Coronary artery (tissue), 2 donors: ENCODE measurements at places on chromosomes 7 and 10.

DNA sequence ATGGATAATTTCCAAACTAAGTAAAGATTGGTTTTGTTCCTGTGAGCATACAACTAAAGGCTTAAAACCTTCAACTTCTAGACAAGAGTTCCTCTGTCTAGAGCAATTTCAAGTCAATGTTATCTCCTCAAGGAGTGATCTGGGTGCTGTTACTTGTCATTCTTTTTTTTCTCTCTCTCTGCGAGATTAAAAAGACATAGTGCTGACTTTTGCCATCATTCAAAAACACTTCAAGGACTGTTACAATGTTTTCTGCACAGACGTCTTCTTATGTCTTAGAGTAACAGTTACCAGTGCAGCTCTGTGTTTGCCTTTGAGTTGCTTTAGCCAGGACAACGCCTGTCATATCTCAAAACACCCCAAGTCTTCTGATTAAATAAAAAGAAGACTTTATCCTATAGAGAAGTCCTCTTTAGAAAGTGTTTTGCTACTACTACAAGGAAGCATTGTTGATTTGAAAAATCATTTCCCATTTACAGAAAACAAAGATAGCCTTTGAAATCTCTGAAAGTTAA is 263.5 kb upstream of the FERD3L start:
- DNase-seq, result no peak

- DNase-seq, result no peak
Observed at GRCh38 chr10:93678386-93678785, 24.0 kb downstream of the FRA10AC1 start.

DNA sequence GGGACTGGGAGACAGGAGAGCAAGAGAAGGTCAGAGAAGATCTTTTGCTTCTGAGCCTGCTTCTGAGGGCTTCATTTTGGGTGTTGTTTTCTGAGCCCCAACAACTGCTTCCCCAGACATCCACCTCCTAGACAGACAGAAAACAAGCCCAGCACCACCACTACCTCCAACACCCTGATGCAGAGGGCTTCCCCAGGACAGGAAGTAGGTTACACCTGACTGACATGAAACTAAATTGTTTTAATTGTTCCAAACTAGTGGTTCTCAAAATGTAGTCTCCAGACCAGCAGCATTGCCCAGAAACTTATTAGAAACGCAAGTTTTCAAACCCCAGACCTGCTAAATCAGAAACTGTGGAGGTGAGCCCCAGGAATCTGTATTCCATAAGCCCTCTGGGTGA is 163.6 kb upstream of the KMT2E start:
- DNase-seq, result no peak

DNA sequence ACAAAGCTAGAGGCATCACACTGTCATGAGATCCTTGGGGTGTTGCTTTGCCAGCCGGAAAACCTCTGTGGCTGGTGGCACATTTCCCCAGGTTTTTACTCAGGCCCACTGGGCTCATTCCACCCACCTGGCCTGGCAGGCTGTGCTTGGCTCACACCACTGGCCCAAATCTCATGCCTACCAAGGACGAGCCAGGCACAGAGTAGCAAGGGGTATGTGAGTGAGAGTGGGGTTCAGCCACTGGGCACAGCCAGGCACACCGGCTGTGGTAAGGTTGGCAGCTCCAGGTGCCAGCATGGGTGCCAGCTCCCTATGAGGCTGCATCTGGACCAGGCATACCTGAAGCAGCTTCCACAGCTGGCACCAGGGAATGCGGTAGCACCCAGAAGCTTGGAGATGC is 21.4 kb downstream of the STEAP1 start:
- DNase-seq, result no peak

- no peak for DNase-seq
Observed at GRCh38 chr10:109474812-109475211, 448.5 kb downstream of the XPNPEP1 start.

DNA sequence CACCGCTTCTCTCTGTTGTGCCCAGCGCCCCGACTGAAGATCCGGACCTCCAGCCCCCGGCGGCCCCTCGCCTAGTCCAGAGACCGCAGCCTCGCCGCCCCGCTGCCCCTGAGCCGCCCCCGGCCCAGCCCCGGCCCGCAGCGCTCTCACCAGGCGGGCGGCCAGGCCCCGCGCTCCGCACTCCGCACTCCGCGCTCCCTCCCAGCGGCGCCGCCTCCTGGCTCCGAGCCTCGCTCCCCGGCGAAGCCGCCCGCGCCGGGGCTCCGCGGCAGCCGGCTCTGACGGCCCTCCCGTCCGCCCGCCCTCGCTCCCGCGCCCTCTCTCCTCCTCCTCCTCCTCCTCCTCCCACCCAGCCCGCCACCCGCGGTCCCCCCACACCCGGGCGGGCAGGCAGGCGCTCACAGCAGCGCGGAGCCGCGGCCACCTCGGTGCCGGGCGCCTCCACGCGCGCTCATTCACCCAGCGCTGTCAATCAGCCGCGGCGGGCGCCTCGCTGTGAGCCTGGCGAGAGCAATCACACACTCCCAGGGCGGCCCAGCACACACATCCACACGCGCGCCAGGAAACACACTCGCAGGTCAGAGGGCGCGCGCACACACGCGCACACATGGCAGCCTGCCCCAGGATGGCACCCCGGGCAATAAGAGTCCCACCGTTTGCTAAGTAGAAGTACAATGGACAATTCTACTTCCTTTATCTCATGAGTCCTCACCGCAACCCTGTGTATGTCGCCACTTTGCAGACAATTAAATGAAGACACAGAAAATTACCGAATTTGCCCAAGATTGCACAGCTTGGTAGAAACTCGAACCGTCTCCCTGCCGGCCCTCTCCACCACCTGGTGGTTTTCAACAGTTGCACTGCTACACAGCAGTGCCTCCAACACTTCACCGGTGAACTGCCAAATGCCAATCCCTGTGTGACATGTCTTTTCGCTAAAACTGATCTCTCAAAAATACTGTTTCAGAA is at the start of gene PRRT4:
PRRT4 (minus strand) TSS at position 280 of the 969 bp plus-strand sequence.
- no peak for DNase-seq

- no peak for DNase-seq
Observed at GRCh38 chr7:4771737-4772136, 3.7 kb upstream of the AP5Z1 start.

GRCh38 chr10:17220652-17221100 is 7.4 kb upstream of the VIM start:
- no peak for DNase-seq

DNA sequence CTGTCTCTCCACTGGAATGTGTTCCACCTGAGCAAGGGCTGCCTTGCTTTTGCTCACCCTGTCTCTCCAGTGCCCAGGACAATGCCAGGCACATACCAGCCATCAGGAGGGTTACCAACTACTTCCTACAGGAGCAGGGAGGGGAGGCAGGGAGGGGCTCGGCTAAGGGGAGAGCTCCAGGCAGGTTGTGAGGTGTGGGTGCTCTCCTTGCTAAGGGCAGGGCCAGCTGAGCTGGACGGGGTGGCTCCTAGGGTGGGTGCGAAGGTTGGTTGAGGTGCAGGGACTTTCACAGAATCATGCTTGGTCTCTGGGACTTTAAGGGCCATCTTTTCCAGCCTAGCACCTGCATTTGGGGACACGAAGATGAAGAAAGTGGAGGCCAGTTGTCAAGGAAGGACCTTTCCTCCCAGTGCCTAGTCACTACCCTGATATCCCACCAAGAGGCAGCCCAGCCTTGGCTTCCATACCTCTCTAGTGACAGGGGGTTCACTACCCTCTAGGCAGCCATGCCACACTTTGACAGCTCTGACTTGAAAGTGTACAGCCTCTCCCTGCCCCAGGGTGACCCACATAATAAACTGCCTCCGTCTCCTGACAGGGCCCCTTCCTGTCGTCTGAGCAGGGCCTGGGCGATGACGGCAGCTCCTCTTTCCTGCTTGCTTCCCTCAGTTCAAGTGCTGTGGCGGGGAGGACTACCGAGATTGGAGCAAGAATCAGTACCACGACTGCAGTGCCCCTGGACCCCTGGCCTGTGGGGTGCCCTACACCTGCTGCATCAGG is 46.5 kb downstream of the TSPAN15 start:
- no peak for DNase-seq

DNA sequence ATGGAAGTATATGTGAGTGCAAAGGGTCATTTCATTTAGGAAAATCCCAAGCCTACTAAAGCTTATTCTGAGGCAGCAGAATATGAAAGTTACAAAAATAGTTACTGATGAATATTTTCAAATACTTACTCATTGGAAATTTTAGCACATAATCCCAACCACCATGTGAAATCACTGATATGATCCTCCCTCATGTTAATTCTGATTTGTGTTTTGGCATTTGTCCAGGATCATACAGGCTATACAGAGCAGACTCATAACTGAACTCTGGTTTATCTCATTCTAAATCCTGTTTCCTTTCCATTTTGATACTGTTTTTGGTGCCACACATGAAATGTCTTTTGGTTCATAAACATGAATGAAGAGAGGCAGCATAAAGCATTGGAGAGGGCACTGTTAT is 3.4 kb upstream of the FAM24B start:
- no peak for DNase-seq

GRCh38 chr10:69820817-69821216 is 19.1 kb downstream of the COL13A1 start:
- no peak for DNase-seq

DNA sequence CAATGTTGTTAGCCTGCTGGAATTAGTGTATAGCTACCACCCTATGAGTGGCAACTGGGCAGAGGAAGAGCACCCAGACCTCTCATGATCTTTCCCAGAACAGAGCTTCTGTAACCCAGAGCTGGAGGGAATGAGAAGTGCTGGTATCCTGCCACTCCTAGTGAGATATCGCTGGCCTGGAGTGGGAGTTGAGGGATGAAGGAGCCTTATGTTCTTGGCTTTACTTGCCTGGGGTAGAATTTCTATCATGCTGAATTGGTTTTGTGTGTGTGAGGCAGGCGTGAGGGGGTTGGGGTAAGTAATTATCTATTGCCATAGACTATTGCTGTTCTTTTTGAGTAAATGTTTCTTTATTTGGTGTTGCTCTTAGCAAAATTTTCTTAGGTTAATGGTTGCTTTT is 146.6 kb downstream of the ATRNL1 start:
- no peak for DNase-seq

DNA sequence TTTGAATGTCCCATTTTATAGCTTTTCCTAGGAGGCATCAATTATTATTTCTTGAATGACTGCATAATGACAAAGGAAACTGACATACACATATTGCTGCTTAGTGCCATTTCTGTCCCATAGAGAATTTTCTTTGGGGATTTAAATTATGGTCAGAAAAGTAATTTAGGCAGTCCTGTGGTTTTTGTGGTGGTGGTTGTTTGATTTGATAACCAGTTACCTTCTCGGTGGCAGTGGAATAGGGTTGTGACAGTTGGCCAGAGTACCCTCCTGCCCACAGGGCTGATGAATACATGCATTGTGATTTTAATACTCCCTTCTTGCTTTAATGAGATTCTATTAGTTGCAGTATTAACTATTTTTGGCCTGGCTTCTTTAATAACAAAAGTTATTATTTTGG is 6.6 kb upstream of the SGCE start:
- no peak for DNase-seq

GRCh38 chr10:113399065-113399464 is 153.8 kb upstream of the HABP2 start:
- DNase-seq, result no peak

DNA sequence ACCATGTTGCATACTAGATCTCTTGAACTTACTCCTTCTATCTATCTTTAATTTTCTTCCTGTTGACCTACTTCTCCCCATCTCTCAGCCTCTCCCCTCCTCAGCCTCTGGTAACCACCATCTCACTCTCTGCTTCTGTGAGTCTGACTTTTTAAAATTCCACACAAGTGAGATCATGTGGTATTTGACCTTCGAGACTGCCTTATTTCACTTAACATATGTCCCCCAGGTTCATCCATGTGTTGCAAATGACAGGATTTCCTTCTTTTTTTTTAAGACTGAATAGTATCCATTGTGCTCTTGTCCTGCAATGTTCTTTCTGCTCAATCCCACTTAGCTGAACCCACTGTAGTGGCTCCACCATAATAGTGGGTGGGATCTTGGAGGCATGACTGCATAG is 51.4 kb upstream of the DNAJC1 start:
- DNase-seq, result no peak

GRCh38 chr10:128268015-128268722 is 141.9 kb upstream of the MKI67 start:
- DNase-seq, result no peak

DNA sequence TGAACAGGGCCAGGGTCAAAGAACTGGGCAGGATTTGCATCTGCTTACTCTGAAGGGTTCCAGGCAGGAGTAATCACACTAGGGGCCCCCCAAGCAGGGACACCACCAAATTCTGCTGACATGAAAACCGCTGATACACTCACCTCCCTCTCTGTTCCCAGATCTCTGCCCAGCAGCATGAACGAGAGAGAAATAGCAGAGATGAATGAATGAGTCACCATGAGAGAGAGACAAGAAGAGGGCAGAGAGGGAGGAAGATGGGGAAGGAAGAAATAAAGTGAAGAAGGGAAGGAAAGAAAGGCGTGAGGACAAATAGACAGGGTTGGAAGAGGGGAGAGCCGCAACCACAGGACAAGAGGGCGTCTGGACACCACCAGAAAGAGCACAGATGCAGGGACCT is 285.9 kb upstream of the NEBL start:
- DNase-seq, result no peak

DNA sequence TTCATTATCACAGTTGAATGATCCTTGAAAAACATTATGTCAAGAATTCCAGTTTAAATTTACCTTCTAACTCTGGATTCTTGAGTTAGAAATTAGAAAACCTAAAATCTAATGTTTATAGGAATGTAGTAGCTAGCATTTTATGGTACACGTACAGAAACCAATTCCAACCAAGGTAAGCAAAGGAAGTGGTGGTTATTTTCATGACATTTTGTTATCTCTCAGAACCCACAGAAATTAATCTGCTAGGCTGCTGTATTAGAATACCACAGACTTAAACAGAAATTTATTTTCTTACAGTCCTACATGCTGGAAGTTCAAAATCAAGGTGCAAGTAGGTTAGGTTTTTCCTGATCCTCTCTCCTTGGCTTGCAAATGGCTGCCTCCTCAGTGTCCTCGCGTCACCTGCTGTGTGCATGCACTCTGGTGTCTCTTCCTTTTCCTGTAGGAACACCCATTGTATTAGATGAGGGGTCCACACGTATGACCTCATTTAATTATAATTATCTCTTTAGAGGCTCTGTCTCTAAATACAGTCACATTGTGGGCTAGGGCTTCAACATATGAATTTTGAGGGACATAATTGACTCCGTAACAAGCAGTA is 8.5 kb upstream of the CSTF2T start:
- no peak for DNase-seq

DNA sequence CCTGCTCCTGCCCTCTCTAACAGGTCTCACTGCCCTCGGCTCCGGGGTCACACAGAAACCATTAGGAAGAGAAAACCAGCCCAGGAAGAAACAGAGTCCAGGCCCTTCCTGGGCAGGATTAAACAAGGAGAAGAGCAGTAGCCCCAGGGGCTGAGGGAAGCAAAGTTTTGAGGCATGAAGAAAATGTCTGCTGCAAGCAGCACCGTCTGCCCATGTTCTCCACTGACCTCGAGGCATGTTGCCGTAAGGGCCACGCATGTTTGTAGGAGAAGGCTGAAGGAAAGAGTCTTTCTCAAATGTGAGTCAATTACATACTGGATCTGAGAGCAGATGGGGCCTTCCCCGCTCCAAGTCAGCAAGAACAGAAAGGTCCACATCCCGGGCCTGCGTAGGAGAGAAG is 4.2 kb downstream of the ZNF746 start:
- DNase-seq, result no peak

GRCh38 chr7:134630893-134631292 is 15.8 kb upstream of the BPGM start:
- DNase-seq, result no peak
